ENCODE measurements at places on chromosomes 16 and 17. TPM values are rescaled to one million over a fixed set of nuclear protein-coding genes. Genes with fewer than 3 reads are reported as not detected.

- peak; percentile 92 for DNase-seq
- H3K4me1 ChIP-seq: peaks cover 2% of the 10 kb centered on the region
- H3K27ac ChIP-seq: no peak overlapping the region
Measured at GRCh38 chr16:75343941-75344340, 89.4 kb downstream of the CFDP1 start.

CDH15 gene
- 2.1 TPM for polyA plus RNA-seq

HIC1 gene
- 14.4 TPM for polyA plus RNA-seq

PIK3R5 gene
- 70.9 TPM for polyA plus RNA-seq

KRTAP2-3 gene
- polyA plus RNA-seq: not detected

Data from lung (tissue), 17 donors.